ENCODE measurements at places on chromosomes 1 and 21. TPM values are rescaled to one million over a fixed set of nuclear protein-coding genes. Genes with fewer than 3 reads are reported as not detected.

The MROH7 gene
- not detected for total RNA-seq

The AADACL4 gene
- not detected for total RNA-seq

The AMY2B gene
- total RNA-seq = 1.2 TPM

The PALMD gene
- total RNA-seq = 140 TPM

The SYCP1 gene
- not detected for total RNA-seq

The CD84 gene
- not detected for total RNA-seq

Measured in endothelial cell of umbilical vein (primary cell).